Activated T-cell treated with anti-CD3 and anti-CD28 coated beads, Interleukin-2, amount 50 U/mL, for 48 hours (primary cell): ENCODE measurements at places on chromosomes 3 and 15.
A peak's percentile ranks its signal among the peaks of the same experiment; 100 is the strongest.

GRCh38 chr3:179658606-179659005 is 5.8 kb downstream of the USP13 start:
- no peak for DNase-seq

- peak; percentile 60 for DNase-seq
Observed at GRCh38 chr3:155853214-155854140, 750 bp downstream of the SLC33A1 start.

DNA sequence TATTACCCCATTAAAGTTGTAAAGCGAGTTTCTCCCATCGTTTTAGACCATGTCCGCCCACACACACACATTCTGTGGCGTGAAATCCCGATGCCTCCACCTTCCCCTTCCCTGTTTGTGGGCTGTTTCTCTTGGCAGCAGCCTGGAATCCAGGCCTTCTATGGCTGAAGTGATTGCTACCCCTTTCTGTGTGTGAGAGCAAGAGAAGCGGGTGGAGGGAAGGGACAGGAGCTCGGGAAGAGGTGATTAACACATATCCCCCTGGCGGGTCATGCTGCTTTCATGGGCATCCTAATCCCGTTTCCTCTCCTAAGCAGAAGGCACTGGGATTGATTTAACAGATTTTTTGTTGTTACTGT is 283.8 kb upstream of the RGMA start:
- DNase-seq: no peak

GRCh38 chr3:188084752-188085583 is 69.0 kb upstream of the LPP start:
- no peak for DNase-seq
